ENCODE measurements at places on chromosomes 16 and 17.

- no peak for DNase-seq
Observed at GRCh38 chr17:81044764-81045589, 10.0 kb downstream of the BAIAP2 start.

GRCh38 chr17:40809721-40810421 is 10.1 kb upstream of the KRT28 start:
- no peak for DNase-seq

DNA sequence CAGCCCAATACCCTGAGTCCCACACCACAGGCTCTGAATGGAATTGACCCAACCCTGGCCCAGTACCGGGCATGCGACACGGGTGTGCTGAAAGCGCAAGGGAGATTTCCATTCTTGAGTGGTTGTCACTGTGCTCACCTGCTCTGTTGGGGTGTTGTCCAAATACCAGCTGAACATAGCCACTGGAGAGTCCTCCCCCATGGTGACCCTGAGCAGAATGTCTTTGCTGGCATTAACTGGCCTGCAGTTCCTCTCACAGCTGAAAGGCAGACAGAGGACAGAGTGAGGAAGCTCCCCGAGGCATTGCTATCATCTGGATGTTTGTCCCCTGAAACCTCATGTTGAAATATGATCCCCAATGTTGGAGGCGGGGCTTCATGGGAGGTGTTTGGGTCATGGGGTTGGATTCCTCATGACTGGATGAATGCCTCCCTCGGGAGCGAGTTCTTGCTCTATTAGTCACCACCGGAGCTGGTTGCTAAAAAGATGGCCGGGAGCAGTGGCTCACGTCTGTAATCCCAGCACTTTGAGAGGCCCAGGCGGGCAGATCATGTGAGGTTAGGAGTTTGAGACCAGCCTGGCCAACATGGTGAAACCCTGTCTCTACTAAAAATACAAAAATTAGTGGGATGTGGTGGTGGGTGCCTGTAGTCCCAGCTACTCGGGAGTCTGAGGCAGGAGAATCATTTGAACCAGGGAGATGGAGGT is 57.3 kb upstream of the BCO1 start:
- no peak for DNase-seq

DNA sequence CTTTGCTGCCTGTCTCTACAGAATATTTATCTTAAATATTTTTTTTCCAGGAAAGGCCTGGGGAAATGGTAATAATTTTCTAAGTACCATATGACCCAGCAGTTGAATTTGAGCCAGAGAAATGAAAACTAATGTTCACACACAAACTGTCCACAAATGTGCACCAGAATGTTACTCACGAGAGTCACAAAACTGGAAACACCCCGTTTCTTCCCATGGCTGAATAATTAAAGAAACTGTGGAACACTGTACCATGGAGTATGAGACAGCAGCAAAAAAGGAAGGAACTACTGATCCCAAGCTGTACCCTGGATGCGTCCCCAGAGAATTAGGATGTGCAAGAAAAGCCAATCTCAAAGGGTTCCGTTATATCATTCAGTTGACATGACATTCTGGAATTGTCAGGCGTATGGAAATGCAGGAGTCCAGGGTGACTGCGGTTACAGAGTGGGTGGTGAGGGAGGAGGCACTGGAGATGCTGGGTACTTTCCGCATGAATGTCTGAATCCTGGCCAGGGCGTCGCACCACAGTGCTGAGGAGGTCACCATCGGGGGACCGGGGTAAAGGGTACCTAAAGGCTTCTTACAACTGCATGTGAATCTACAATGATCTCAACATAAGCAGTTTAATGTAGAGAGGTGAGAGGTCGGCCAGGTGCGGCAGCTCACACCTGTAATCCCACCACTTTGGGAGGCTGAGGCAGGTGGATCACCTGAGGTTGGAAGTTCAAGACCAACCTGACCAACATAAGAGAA is 34.5 kb downstream of the USP22 start:
- DNase-seq, result no peak

DNA sequence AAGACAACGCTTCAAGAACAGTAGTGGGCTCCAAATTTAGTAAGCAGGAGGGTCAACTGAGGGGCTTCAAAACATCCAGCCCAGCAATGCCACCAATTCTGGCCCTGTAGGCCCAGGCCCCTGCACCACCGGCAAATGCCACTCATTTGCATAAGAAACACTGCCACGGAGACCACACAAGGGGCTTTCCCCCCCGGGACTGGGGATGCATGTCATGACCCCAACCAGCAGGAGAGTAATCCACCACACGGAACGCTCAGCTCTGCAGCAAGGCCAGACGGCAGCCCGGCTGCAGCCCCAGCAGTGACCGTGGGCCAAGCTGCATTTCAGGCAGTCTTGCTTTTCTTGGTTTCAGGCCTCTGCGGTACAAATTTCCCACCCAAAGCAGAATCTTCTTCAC is 14.1 kb downstream of the TMEM11 start:
- DNase-seq, result no peak

DNA sequence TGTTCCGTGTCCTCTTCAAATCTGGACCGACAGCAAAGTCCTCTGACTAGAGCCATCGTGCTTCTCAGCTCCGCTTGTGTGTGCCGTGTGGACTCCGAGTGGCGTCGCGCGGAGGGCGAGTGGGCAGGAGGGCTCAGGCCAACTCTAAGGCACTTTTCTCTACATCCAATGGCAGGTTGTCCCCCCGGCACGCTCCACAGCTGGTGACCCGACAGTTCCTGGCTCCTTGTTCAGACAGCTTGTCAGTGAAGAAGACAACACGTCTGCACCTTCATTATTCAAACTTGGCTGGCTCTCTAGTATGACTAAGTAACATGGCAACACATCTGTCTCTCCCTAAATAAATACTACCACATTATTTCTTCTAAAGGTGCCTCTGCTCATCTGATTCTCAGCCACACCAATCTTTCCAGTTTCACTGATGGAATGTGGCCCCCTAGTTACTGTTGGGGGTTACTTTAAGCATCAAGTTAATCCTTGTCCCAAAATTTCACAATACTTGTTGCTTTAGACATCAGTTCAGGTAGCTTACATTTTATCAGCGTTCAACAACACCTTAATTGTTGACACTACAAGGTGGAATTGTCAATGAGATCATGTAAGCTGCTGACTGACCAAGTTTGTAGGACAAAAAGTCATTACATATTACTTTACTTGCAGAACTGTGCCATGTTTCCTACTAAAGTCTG is 15.4 kb downstream of the COG1 start:
- DNase-seq, result no peak

DNA sequence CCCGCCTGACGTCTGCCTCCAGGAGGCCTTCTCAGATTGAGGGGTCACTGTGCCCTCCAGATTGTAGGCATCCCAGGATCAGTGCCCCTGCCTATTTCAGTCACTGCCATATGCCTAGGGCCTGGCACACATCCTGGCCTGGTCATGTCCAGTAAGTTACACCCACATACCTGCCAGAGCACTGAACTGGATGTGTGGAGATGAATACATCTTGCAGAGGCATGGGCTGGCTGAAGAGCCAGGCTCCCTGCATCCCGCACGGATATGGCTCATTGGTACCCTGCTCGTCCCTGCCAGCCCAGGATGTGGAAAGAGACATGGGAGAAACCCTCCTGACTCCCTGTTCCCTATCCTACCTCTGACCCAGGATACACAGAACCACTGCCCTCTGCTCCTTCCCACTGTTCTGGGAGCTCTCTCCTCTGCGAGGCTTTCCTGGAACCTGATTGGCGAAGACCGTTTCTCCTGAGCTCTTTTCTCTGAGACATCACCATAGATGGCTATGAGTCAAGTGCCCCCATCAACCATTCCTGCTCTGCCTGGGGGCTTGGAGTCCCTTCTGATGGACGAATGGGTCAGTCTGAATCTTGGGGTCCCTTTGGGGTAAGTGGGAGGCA is 40.0 kb upstream of the TAC4 start:
- DNase-seq, result no peak

GRCh38 chr16:15043344-15043743 is 12.5 kb downstream of the NTAN1 start:
- no peak for DNase-seq

DNA sequence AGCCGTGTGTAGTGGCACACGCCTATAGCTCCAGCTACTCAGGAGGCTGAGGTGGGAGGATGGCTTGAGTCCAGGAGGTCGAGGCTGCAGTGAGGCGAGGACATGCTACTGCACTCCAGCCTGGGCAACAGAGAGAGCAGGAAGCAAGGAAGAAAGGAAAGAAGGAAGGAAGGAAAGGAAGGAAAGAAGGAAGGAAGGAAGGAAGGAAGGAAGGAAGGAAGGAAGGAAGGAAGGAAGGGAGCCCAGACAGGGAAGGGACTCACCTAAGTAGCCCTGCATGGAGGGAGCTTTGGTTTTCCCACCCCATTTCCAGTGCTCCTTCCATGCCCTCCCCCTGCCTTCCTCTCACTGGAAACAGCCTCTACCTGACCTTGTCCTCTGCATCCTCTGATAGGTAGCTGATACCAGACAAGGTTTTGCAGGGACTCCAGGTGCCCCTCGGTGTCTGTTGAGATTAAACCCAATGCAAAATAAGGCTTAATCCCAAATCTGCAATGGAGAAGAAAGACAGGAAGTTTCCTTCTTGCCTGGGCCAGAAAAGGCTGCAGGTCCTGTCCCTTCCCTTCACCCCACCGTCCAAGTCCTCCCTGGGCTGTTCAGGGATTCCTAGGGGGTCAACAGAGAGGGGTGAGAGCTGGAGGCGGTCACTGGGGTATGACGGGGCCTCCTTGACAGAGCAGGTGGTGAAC is 21.5 kb upstream of the CA4 start:
- no peak for DNase-seq

DNA sequence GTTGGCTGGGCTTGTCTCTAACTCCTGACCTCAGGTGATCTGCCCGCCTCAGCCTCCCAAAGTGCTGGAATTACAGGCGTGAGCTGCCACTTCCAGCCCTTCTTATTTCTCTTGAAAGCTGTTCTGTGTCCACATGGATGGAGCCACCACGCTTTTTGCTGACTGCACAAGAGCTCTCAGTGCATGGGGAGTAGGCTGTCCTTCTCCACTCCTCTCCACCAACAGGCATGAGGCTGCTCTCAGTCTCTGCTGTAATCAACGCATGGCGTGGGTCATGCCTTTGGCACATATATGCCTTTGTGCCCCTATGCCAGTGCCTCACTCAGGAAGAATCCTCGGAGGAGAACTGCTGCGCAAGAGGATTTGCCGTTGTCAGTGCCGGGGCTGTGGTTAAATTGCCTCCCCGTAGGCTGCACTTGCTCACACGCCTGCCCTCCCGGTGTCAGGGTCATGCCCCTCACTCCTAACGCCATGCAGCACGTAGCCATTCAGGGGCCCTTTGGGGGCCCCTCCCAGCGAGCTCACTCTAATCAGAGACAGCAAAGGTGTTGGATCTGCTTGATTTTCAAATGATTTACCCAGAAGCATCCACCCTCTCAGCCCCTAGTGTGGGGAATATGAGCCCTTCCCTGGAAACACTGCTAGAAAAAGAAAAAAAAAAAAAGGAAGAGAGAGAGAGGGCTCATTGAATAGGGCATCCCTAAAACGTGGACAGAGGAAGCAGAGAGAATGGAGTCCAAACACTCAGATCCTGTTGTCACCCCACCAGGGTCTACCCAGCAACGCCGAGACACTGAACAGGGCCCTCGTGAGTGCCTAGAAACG is 47.5 kb upstream of the ZCCHC14 start:
- DNase-seq, result no peak

GRCh38 chr16:11748404-11749254 is 6.0 kb upstream of the TXNDC11 start:
- no peak for DNase-seq

- DNase-seq, result peak; percentile 8
Observed at GRCh38 chr17:38667099-38667786, 7.5 kb downstream of the EPOP start.

DNA sequence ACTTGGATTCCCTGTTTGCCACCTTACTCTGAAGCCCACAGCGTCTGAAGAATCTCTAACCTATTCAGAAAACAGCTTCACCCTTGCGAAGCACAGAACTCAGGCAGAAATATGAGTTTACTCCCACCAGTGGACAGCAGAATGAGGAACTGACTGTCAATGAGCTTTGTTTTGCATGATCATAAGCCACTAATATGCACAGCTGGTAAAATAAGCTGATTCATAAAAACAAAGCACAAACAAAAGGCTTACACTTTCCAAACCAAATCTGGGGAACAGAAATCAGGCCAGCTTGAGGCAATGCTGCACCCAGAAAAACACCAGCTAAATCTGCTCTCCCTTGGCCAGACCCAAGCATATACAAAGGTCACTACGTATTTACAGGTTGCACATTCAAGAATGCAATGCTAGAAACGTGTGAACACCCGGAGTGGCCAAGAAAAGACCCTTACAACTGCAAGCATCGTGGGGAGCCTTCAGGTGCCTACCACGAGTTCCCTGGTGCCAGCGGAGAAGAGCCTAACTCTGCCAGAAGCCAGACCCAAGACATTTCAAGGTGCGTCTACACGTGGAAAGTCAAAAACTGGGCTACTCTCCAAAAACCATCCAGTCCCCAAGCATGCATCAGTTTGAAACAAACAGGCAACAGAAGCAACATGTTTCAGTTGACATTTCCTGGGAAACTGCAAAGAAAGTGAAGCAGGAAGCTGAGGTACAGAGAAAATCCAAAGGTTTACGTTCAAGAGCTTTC is 207.1 kb downstream of the ZFHX3 start:
- DNase-seq, result no peak

GRCh38 chr16:80480664-80481063 is 60.1 kb upstream of the DYNLRB2 start:
- no peak for DNase-seq

DNA sequence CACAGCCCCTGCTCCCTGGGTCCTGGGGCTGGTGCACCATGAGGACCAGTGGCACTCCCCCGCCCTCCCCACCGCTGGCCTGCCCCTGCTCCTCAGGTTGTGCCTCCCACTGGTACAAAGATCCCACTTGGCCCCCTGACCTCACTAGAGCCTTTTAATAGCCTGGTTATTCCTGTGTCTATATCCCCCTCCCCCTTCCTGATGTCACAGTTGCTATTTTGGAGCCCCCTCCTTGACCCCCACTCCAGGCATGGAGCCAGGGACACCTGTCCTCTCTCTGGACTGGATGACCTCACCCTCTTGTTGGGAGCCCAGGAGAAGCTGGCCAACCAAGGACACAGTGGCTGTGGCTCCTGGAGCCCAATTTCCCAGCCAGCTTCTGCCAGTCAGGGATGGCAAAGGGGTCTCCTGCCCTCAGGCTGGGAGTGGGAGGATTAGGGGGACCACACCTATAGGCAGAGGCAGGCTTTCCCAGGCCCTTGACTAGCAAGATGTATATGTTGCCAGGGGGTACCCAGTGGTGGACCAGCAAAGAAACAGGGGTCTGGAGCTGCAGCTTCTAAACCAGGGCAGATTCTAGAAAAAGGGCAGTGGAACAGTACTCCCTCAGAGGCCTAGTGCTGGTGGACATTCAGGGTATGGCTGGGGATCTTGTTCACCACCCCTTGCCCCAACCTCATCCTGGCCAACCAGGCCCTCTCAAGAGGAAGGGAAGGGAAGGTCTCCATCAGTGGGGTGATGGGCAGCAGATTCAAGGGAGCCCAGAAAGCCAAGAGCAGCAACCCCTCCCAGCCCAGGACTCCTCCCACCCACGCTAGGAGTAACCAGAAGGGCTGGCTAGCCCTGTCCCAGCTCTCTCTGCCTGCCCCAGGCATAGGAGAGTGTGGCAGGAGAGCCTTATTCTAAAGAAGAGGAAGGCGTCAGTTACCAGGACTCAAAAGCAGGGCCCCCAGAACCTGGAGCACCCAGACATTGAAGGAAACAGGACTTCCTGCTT is 10.9 kb downstream of the HDAC5 start:
- no peak for DNase-seq

Measured in NCI-H1417 treated with DMSO at 0.1 percent for 48 hours (cell line).